ENCODE measurements at places on chromosomes 12 and 14. TPM values are rescaled to one million over a fixed set of nuclear protein-coding genes. Genes with fewer than 3 reads are reported as not detected.

DNA sequence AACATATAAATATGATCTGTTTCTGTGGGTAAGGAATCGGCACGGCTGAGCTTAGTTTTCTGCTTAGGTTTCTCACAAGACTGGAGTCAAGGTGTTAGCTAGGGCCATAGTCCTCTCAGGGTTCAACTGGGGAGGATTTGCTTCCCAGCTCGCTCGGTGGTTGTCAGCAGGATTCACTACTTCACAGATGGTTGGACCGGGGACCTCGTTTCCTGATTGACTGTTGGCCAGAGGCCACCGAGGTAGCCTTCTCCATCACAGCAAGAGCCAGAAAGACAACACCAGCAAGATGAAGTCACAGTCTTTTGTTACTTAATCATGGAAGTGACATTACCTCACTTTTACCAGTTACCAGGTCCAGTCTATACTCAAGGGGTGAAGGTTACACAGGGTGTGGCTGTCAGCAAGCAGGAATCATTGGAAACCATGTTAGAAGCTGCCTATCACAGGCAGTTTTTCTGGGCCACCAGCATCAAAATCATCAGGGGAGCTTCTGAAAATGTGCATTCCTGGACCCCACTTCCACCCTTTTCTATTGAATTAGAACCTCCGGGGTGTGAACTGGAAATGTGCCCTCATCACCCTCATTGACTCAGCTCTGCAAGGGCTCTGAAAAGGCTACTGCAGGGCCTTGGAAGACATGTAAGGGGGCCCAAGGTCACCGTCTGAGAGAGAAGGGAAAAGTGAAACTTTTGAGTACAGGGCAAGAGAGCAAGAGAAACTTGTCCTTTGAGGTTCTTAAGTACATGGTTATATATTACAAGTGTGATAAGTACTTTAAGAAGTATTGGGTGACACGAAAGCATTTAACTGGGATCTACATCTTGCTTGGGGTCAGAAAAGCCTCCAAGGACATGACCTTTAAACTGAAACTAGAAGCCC is 10.9 kb downstream of the COPS7A start:
- H3K36me3 ChIP-seq = peaks cover 54% of the 10 kb centered on the region
- H3K4me1 ChIP-seq = no peaks in the 10 kb centered on the region
- no peaks in the 10 kb centered on the region for H3K27me3 ChIP-seq
- no peak overlapping the region for H3K27ac ChIP-seq

DNA sequence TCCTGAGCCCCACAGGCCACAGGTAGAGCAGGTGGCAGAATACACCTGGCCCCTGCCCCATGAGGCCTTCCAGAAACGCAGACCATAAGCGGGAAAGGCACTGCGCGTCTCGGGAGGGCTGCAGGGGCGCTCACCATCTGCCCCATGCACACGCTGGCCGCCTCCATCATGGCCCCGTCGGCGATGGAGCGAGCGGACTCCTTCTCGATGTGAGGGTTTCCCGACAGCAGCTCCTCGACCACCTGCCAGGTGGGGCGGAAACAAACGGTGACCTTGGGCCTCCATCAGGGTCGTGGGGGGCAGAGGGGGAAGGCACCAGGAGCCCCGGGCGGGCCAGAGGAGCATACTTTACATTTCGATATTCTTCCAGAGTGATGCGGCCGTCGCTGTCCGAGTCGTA is 52.8 kb downstream of the TESC start:
- H3K4me1 ChIP-seq = no peaks in the 10 kb centered on the region
- H3K27me3 ChIP-seq = no peaks in the 10 kb centered on the region
- H3K27ac ChIP-seq = no peak overlapping the region
- no peak overlapping the region for H3K4me3 ChIP-seq
- H3K36me3 ChIP-seq = no peaks in the 10 kb centered on the region

DNA sequence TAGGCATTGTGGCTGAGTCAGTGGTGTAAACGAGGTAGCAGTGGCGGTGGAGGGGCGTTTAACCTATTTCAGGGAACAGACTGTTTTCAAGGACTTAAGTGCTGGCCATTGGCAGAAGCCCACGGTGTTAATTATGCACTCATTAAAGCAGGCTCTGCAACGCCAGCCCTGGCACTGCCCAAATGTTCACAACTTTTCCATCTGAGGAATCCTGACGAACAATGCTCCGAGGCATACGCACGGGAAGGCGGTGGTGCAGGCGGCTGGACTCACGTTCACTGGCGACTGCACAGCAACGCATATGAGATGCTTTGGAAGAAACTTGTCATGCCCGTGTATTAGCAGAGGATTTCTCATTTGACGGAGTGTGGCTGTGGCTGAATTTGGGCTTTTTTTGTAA is 70.6 kb upstream of the SLC24A4 start:
- no peak overlapping the region for H3K27ac ChIP-seq
- peaks cover 21% of the 10 kb centered on the region for H3K4me1 ChIP-seq
- no peaks in the 10 kb centered on the region for H3K36me3 ChIP-seq
- H3K27me3 ChIP-seq = no peaks in the 10 kb centered on the region
- no peak overlapping the region for H3K4me3 ChIP-seq
- no peak for DNase-seq

GRCh38 chr12:45223868-45224267 is 8.0 kb downstream of the ANO6 start:
- DNase-seq = no peak
- no peaks in the 10 kb centered on the region for H3K4me1 ChIP-seq
- H3K27ac ChIP-seq = no peak overlapping the region
- no peaks in the 10 kb centered on the region for H3K27me3 ChIP-seq
- no peaks in the 10 kb centered on the region for H3K36me3 ChIP-seq

The TPI1 gene
- total RNA-seq = 260 TPM

All from spleen (tissue), 13 donors.